H1 (cell line): ENCODE measurements at places on chromosomes 1 and 21. TPM values are rescaled to one million over a fixed set of nuclear protein-coding genes. Genes with fewer than 3 reads are reported as not detected.
A peak's percentile ranks its signal among the peaks of the same experiment; 100 is the strongest.

Gene FOXD3
- polyA plus RNA-seq = 8.7 and 12.8 TPM in 2 replicates

Gene PLPP3
- 40.4 and 42.0 TPM in 2 replicates for polyA plus RNA-seq

Gene HJV
- 0.42 and 0.70 TPM in 2 replicates for polyA plus RNA-seq

Gene CELA2B
- not detected in 2 replicates for polyA plus RNA-seq

Gene TOR1AIP2
- polyA plus RNA-seq = 7.8 and 12.1 TPM in 2 replicates

Gene LCE6A
- polyA plus RNA-seq = not detected in 2 replicates

DNA sequence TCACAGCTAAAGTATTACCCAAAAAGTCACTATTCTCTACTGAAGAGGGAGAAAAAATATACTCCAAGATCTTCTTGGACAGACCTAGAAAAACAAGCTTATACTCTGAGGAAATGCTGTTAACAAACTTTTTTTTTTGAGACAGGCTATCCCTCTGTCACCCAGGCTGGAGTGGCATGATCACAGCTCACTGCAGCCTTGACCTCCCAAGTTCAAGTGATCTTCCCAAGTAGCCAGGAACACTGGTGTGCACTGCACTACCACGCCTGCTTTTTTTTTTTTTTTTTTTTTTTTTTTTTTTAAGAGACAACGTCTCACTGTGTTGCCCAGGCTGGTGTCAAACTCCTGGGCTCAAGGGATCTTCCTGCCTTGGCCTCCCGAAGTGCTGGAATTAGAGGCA is 17.3 kb downstream of the GLRX2 start:
- no peaks in the 10 kb centered on the region for H3K4me1 ChIP-seq
- H3K4me3 ChIP-seq = no peak overlapping the region
- no peak for DNase-seq

GRCh38 chr1:200970771-200971427 is 52.6 kb downstream of the KIF21B start:
- H3K36me3 ChIP-seq = peaks cover 3% of the 10 kb centered on the region; the same call in 1 of the 2 replicates
- no peak overlapping the region for H3K27ac ChIP-seq
- no peak overlapping the region for H3K4me3 ChIP-seq

DNA sequence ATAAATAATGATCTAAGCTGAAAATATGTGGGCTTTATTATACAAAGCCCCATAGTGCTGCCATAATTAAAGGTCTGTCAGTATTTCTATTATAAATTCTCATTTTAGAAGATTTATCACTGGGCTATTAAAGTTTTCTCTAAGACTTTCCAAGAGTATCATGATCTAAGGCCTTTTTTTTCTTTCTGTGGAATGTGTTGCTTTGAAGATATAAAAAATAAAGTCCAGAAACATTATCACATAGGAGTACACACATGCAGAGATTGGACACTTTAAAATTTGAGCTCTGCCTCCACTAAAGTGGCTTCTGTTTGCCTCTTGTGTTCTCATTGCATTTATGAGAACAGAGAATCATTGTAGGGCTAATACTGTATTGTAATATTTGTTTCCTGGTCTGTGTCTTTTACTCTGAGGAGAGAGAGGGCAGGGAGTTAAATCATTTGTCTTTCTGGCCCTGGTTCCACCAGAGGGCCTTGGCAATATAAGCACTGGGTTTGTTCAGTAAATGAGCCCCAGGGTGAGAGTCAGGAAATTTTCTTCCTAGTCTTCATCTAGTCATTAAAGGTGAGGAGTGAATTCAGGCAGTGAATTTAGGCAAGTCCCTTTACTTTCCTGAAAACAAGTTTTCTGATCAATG is 70.2 kb downstream of the NFIA start:
- no peaks in the 10 kb centered on the region for H3K27me3 ChIP-seq
- no peaks in the 10 kb centered on the region for H3K4me1 ChIP-seq
- H3K36me3 ChIP-seq = no peaks in the 10 kb centered on the region
- no peak overlapping the region for H3K27ac ChIP-seq
- H3K4me3 ChIP-seq = no peak overlapping the region

- no peak overlapping the region for H3K4me3 ChIP-seq
- H3K36me3 ChIP-seq = no peaks in the 10 kb centered on the region
- no peaks in the 10 kb centered on the region for H3K27me3 ChIP-seq
- DNase-seq = peak; percentile 93
- peaks cover 7% of the 10 kb centered on the region for H3K4me1 ChIP-seq
These were observed 29.9 kb upstream of the TMEM61 start for GRCh38 chr1:54950369-54951163.

GRCh38 chr1:1965546-1965945 is 38.0 kb downstream of the CFAP74 start:
- H3K4me1 ChIP-seq = no peaks in the 10 kb centered on the region
- H3K4me3 ChIP-seq = no peak overlapping the region
- H3K27me3 ChIP-seq = no peaks in the 10 kb centered on the region
- no peaks in the 10 kb centered on the region for H3K36me3 ChIP-seq
- H3K27ac ChIP-seq = no peak overlapping the region

GRCh38 chr1:232622981-232623380 is 7.0 kb downstream of the SIPA1L2 start:
- H3K36me3 ChIP-seq = no peaks in the 10 kb centered on the region
- H3K4me3 ChIP-seq = no peak overlapping the region
- no peaks in the 10 kb centered on the region; the same call in none of the 2 replicates for H3K4me1 ChIP-seq
- peaks cover 2% of the 10 kb centered on the region; the same call in 1 of the 2 replicates for H3K27me3 ChIP-seq
- DNase-seq = peak; percentile 34
- H3K27ac ChIP-seq = no peak overlapping the region

- no peak overlapping the region for H3K4me3 ChIP-seq
- DNase-seq = peak; percentile 81
- H3K4me1 ChIP-seq = no peaks in the 10 kb centered on the region
- H3K36me3 ChIP-seq = no peaks in the 10 kb centered on the region
These were observed 27.5 kb upstream of the SLAMF6 start for GRCh38 chr1:160550572-160551034.

GRCh38 chr1:22318279-22318981 is 133.2 kb upstream of the ZBTB40 start:
- no peak overlapping the region for H3K27ac ChIP-seq
- peaks cover 7% of the 10 kb centered on the region for H3K4me1 ChIP-seq
- H3K4me3 ChIP-seq = no peak overlapping the region
- H3K36me3 ChIP-seq = no peaks in the 10 kb centered on the region
- peak; percentile 81 for DNase-seq

GRCh38 chr1:7265771-7266371 is 480.6 kb downstream of the CAMTA1 start:
- H3K27me3 ChIP-seq = no peaks in the 10 kb centered on the region
- DNase-seq = peak; percentile 28
- no peak overlapping the region for H3K27ac ChIP-seq
- no peak overlapping the region for H3K4me3 ChIP-seq
- H3K4me1 ChIP-seq = no peaks in the 10 kb centered on the region
- no peaks in the 10 kb centered on the region; the same call in none of the 2 replicates for H3K36me3 ChIP-seq

DNA sequence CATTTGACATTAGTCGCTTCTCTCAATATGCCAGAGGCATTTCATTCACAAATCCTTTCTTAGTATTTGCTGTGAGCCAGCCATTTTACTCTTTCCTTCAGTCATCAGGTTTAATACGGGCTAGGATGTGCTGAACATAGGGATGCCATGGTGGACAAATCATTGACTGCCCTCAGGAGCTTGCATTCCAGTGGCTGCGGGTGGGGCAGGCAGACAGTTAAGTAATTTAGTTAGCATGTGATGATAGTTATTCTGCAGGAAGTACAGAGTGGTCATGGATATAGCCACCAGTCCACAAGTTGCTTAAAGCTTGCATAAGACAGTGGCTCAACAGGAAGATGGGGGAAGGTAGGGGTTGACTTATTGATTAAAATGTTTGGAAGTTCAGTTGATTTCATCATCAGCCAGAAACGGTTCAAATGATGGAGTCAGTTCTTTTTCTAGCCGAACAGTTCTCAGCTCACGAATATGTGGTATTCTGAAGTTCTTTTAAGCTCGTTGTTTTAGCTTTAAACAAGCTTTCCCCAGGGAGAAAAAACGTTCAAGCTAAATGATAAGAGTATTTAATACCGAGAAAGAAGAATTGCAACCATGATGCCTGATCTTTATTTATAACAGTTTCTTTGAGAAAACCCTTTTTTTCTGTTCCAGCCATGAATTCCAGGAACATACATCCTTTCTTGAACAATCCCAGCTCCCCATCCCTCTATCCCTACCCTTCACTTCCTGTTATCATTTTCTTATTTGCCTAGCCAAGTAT is 1.4 kb downstream of the SLC22A15 start:
- no peak for DNase-seq
- no peak overlapping the region for H3K27ac ChIP-seq
- H3K27me3 ChIP-seq = no peaks in the 10 kb centered on the region
- H3K36me3 ChIP-seq = no peaks in the 10 kb centered on the region
